Effector CD4-positive, alpha-beta T cell (primary cell): ENCODE measurements at places on chromosomes 5 and 9.
A peak's percentile ranks its signal among the peaks of the same experiment; 100 is the strongest.

- DNase-seq, result peak; percentile 20
Observed at GRCh38 chr5:6713274-6714225, at the start of gene TENT4A. TENT4A (plus strand) TSS chr5:6713432; CDS start chr5:6713984, 552 bp downstream.

DNA sequence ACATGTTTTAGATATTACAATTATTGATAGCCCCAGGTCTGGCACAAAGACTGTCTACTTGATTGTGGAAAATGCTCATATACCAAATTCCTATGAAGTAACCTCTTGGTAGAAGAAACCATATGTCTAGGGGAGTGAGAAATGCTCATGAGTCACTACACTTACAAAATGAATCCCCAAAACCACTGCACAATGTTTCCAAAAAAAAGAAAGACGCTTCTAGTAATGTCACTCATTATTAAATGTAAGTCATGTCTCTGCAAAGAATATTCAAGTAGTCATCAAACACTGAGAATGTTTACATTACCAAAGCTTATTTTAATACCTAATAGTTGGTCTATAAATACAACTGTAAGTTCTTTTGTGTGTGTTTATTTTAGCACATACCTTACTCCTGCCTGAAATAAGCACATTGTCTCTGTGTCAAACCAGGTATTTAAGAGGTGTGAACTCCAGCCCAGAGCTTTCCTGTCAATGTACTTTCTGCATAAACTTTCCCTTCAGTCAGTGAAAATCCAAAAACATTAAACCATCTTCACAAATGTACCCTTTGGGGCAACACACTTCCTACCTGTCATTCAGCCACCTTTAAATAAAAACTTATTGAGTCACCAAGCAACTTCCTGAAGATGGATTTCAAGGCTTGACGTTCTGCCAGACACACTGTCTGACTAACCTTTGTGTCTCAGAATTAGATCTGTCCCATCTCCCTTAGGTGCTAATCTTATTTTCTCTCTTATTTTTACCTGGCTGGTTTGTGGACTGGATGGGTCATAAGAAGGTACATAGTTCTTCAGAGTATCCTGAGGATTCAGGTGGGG lies 194.0 kb downstream of the NFIB start:
- no peak for DNase-seq

- DNase-seq, result no peak
Observed at GRCh38 chr5:1125030-1125357, 13.1 kb upstream of the SLC12A7 start.

DNA sequence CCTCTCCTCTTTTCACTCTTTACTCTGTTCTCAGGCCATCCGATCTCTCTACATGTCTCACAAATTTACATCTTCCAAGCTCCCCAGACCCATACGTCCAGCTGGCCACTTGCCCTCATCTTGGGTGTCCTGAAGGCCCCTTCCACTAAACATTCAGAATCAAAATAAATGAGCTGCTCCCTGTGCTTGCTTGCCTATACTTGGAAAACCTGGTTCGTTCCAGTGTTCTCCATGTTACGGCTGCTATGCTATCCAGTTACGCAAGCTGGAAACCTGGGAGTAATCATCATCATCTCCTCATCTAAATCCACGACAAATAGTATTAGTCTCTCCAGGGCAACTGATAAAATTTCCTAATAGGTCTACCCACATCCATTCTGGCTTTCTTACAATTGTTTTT lies 165.0 kb upstream of the FBXL17 start:
- DNase-seq, result no peak

DNA sequence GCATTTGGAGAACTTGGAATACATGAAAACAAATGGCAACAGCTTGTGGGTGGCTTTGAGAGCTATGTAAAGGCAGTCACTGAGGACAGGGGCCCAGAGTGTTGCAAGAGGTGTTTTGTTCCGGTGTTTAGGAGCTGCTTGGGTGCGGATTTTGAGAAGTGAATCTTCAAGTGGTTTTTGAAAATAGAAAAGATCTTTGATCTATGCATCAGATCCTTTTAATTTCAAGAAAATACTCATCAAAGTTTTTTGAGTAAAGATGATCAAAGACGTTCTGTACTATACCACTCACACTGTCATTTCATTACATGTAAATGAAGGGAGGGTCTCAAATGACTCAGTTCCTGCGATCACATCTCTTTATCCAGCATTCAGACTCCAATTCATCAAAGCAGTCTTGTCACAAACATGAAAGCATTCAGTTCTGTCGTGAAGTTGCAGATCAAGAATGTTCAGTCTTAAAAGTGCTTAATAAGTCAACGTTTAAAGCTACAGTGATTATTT lies 112.5 kb downstream of the WDR41 start:
- DNase-seq, result no peak

GRCh38 chr9:2411459-2412215 lies 209.9 kb upstream of the VLDLR start:
- no peak for DNase-seq

- DNase-seq, result no peak
Observed at GRCh38 chr9:95580812-95581761, 64.3 kb upstream of the PTCH1 start.

DNA sequence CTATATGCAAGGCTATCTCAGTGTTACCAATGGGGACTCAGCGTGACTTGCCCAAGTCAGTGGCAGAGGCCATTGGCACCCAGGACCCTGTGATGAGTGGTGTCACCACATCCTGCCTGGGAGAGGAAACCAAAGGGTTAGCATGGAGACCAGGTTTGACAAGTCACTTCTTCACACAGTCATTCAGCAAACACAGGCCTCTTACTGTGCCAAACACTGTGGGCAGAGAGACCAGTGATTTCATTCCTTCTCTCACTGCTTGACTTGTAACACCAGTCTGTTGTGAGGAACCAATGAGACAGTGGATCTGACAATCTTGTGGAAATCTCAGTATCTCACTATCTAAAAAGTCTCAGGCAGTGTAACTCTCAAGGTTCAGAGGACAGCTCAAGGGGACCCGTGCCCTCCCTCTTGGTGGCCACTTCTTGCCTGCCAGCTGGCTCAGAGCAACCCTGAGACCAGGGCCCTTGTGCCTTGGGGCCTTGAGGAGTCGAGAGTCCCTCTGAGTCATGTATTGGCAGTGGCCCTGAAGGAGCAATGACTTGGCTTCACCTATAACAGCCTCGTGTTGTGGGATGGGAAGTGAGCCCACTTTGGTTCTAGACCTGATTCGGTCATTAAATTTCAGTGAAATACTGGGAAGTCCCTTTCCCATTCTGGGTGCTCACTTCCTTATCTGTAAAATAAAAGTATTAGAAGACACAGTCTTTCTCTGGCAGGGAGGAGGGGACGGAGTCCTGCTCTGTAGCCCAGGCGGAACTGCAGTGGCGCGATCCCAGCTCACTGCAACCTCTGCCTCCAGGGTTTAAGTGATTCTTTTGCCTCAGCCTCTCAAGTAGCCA lies 1.6 kb downstream of the FABP6 start:
- DNase-seq, result no peak

- DNase-seq, result no peak
Observed at GRCh38 chr9:133821601-133822429, 83.7 kb upstream of the SARDH start.

DNA sequence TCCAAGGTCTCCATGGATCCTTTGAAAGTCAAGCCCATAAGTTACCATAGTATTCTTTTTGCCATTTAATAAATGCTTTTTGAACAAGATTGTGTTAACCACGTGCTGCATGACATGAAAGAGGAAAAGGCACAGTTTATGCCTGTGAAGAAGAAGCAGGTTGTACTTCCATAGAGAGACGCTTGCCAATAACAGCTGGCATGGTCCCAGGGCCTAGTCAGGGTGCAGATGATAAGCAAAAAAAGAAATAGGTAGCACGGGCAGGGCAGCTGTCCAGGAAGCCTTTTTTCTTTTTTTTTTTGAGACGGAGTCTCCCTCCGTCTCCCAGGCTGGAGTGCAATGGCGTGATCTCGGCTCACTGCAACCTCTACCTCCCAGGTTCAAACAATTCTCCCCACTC lies 71.8 kb upstream of the CLINT1 start:
- no peak for DNase-seq

- no peak for DNase-seq
Observed at GRCh38 chr9:31135567-31135966, 1248.9 kb upstream of the ACO1 start.
